ENCODE measurements at places on chromosomes 12 and 14.

DNA sequence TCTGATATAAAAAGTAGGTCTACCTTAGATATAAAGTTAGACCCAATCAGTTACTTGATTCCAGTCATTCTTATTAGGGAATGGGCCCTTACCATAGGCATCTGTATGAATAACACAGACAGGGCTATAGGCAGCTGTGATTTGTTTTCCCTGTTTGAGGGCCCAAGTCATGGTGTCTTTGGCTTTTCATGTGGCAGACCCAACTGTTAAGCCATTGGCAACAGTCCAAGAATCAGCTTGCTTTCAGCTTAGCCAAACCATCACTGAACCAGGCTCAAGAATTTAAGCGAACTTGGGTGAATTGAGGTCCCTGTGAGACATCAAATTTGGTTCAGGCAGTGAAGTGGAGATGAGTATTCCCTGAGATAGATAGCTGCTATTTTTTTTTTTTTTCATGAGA is 111.2 kb downstream of the LRRIQ1 start:
- DNase-seq = no peak

- no peak for DNase-seq
These were observed 3.4 kb downstream of the TXNRD1 start for GRCh38 chr12:104218935-104219334.

GRCh38 chr12:132444957-132445883 is 44.7 kb upstream of the FBRSL1 start:
- peak; percentile 90 for DNase-seq

DNA sequence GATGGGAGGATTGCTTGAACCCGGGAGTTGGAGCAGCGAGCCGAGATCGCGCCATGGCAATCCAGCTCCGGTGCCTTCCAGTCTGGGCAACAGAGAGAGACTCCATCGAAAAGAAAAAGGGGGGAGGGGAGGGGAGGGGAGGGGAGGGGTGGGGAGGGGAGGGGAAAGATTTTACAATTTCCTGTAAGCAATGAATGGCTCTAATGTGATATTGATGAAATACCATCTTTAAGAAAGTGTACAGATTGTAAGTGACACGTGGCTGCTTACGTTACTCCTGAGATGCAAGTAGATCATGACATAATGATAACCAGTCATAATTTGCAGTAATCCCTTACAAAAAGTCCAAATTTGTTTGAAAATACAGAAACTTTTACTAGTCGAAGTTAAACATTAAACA is 1.4 kb downstream of the SLC25A21 start:
- no peak for DNase-seq

DNA sequence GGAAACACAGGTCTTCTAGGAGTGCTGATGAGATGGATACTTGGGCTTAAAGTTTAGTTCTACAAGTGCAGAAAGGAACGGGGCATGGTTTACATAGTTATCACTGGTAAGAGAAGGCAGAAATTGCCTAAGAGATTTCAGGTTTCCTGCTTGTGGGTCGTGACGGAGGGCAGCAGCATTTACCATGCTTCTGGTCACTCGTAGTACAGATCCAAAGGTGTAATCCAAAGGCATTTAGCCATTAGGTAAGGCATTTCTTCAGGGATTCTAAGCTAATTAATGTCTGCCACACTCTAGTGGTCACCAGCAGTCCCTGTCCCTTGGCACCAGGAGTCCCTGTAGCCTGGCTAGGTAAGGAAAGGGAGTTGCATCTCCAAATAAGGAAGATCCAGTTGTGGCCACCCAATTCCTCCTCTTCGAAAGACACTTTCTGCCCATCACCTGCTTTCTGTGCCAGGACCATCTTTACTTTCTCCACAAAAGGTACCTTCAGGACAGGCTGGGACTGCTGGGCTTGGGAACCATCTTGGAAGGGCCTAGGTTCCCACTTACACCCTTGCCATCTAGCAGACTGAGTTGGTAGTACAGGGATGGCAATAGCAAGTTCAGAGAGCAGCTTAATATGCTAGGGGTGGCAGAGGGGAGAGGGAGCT is 1.5 kb downstream of the GSTZ1 start:
- no peak for DNase-seq

All from activated CD4-positive, alpha-beta T cell treated with anti-CD3 and anti-CD28 coated beads for 48 hours (primary cell).